ENCODE measurements at places on chromosomes 1 and 21. TPM values are rescaled to one million over a fixed set of nuclear protein-coding genes. Genes with fewer than 3 reads are reported as not detected.

Gene OR2T35
- total RNA-seq, result not detected

Gene FCN3
- total RNA-seq, result not detected

Gene KIF26B
- total RNA-seq, result not detected

Gene MEF2D
- total RNA-seq, result 52.4 TPM

Gene ARHGEF16
- total RNA-seq, result not detected

Gene FASLG
- total RNA-seq, result 4.5 TPM

Gene GRHL3
- total RNA-seq, result not detected

DNA sequence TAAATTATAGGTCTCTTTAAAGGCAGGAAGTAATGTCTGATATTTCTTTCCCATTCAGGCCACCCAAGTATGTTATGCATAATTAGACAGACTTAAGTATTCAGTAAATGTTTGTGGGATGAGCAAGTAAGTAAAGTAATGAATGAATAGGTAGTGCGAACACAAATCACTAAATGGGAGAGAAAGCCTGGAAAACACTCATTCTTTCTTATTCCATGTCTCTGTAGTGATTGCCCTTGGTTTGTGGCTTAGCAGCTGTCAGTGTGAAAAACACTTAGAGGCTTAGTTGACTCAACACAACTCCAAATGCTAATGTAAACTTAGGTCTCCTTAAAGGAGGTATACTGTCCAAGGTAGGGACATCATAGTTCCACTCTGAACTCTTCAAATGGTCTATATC lies 182.5 kb downstream of the ZC3H11B start:
- DNase-seq, result no peak

DNA sequence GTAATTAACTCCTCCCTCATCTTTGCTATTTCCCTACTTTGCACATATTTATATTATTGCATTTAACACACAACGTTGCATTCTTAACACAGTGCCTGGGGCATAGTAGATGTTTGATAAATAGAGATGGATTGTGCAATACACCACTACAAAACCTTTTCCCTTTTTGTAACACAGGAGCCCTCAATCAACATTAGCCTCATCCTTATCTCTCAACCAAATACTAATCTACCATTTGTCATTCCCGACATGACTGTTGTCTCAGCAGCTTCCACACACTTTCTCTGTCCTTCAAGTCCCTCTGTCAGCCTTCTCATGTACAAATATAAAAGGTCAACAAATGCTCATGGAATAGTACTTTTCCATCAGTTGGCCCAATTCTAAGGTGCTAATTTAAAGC lies 78.9 kb upstream of the KCNK2 start:
- DNase-seq, result no peak

DNA sequence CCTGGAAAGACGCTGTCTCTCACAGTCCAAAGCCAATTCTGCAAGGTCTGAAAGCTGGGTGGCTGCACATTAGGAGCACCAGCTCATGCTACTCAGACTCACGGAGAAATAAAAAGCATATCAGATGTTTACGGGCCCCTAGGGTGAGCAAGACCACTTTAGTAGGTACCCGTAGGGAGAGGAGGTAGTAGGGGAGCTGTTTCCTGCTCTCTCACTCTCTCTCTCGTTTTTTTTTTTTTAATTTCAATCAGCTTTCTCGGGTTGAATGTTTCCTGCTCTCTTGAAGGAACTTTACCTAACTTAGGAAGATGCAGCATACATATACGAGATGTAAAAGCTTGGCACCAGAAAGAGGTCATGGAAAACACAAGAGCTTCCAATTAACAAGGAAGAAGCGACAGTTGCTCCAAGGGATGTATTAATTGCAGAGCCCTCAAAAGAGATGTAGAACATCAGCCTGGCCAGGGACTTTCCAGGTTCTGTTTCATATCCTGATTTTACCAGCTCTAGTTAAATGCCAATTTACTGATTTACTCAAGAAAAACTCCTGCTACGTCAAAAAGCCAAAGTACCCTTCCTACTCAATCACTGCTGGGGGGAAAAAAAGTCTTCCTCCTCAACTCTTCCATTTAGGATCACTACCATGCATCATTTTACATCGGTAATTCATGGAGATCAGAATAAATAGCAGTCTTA lies 3.1 kb downstream of the LORICRIN start:
- no peak for DNase-seq

DNA sequence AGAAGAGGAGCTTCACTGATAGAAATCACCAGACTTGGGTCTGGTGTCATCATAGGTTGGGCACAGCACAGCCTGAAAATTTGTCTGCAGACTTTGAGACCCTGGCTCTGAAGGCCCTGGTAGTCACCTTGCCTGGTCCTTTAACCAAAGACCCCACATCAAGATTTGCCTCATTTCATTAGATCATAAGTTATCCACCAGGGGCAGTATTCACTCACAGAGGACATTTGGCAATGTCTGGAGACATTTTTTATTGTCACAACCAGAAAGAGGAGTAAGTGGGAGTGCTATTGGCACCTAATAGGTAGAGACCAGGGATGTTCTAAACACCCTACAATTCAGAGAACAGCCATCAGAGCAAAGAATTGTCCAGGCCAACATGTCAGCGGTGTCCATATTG lies 22.1 kb upstream of the PAX7 start:
- DNase-seq, result no peak

DNA sequence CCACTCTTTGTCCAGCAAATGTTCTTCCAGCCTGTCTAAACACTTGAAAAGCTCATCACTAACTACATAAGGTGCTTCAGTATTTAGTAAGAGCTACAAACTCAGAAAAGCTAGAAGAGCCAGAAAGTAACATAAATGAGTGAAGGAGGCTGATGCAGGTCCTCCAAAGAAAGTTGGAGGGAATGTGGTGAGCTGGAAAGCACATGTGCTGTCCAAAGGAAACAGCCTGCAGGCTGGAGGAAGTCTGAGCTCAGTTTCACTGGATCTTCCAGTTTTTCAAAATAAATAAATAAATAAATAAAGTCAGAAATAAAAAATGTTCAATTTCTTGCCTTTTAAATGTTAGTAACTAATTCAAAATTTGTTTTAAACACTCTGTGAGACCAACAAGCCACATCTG lies 25.5 kb downstream of the ZC3H11B start:
- no peak for DNase-seq

DNA sequence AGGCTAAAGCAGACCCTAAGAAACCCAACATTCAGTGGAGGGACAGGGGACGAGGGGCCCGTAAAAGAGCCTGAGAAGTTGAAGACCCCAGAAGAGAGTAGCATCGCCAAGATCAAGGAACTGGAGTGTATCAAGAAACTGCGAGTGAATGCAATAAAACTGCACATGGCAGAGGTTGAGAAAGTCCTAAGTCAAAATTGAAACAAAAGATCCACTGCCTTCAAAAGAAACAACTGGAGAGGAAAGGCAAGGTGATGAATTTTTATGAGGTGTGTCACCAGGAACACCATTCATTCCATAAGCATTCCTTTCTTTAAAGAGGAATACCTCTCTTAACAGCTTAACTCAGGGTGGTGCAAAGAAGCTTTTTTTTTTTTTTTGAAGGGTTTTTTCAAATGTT lies 38.3 kb upstream of the ADORA3 start:
- DNase-seq, result no peak

- DNase-seq, result no peak
Measured at GRCh38 chr1:218815076-218815475, 358.6 kb upstream of the LYPLAL1 start.

- DNase-seq, result no peak
Measured at GRCh38 chr1:63713627-63714481, 60.0 kb upstream of the ROR1 start.

DNA sequence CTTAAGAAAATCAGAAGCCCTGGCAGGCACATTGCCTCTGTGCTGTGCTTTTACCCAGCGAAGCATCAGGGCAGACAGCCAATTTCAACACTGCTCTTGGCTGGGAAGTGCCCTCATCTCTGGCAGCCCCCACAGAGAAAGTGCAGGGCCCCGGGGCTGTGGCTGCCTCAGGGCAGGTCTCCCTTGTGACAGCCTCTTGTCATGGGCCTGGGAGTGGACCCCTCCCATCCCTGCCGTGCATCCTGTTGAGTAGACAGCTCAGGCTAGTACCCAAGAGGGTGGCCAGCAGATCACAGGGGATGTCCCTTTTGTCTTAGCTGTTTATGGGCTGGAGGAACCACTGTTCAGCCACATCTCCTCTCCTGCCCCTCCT lies 23.3 kb downstream of the TTC34 start:
- DNase-seq, result no peak

GRCh38 chr1:168733241-168733640 lies 4.2 kb upstream of the DPT start:
- DNase-seq, result no peak

GRCh38 chr21:41865002-41865777 lies 14.0 kb downstream of the PRDM15 start:
- DNase-seq, result no peak
